ENCODE measurements at places on chromosomes 5 and 9.
A peak's percentile ranks its signal among the peaks of the same experiment; 100 is the strongest.

GRCh38 chr5:142491679-142492078 lies 166.9 kb upstream of the SPRY4 start:
- DNase-seq: no peak

- DNase-seq: peak; percentile 82
These were observed at the start of gene AHRR for GRCh38 chr5:321230-321725. TSS of gene AHRR (plus strand) at chr5:321714. CDS start at chr5:343903, 22,189 bp downstream.

DNA sequence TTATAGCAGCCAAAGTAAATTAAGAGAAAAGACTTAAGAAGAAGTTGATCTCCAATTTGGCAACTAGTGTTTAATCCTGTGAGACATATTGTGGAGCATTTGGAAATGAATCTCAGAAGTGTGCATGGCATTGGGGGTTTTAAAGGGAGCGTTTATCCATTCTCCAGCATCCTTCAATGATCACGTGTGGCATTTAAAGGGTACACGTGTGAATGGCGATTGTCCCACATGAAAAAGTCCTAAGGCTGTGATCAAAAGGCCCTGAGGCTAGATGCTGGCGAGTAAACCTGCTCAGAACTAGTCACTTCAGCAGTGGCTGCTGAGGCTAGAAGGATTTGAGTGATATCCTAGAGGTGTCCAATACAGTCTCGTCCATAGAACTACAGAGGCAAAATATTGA lies 315.6 kb upstream of the CDH9 start:
- DNase-seq: no peak

DNA sequence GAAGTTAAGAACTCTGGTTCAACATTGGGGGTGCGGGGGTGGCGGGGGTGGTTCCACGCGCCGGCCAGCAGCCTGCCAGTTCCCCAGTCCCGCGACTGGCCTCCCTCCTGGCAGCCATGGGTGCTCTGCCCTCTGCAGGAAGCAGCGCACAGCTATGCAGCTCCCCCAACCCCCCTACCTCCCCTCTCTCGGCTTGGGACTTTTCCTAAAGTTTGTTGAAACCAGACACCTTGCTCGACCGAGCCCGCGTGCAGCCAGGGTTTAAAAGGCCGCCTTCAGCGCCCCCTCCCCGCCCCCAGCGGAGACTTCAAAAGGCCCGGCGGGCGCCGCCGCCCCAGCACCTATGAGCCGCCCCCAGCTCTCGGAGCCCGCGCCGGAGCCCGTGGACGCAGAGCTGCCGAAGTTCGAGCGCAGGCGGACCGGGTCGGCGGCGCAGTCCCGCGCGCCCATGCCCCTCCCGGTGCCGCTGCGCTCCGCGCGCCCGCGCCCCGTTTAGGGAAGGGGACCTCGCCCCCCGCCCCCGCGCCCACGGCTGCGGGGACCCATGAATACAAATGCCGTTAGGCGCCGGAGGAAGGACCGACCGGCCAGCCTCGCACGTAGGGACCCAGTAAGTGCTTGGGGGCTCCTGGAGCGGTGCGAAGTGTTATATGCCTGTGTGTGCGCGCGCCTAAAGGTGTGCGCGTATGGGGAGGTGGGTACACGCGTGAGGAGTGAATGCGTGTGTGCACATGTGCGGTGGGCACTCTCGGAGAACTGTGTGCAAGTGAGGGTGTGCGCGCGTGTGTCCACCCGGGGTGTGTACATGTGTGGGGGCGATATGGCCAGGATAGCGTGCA lies 1.4 kb upstream of the COL27A1 start:
- DNase-seq: no peak

- DNase-seq: no peak
These were observed 195.3 kb upstream of the KLF9 start for GRCh38 chr9:70609542-70610286.

DNA sequence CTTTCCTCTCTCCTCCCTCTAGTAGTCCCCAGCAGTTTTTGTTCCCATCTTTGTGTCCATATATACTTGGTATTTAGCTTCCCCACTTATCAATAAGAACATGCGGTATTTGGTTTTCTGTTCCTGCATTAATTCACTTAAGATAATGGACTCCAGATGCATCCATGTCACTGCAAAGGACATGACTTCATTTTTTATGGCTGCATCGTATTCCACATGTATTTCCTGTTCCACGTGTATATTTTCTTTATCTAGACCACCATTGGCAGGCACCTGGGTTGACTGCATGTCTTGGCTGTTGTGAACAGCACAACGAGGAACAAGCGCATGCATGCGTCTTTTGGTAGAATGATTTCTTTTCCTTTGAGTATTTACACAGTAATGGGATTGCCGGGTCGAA lies 6.2 kb downstream of the ZNF79 start:
- DNase-seq: no peak
